ENCODE measurements at places on chromosomes 16 and 17.
A peak's percentile ranks its signal among the peaks of the same experiment; 100 is the strongest.

DNA sequence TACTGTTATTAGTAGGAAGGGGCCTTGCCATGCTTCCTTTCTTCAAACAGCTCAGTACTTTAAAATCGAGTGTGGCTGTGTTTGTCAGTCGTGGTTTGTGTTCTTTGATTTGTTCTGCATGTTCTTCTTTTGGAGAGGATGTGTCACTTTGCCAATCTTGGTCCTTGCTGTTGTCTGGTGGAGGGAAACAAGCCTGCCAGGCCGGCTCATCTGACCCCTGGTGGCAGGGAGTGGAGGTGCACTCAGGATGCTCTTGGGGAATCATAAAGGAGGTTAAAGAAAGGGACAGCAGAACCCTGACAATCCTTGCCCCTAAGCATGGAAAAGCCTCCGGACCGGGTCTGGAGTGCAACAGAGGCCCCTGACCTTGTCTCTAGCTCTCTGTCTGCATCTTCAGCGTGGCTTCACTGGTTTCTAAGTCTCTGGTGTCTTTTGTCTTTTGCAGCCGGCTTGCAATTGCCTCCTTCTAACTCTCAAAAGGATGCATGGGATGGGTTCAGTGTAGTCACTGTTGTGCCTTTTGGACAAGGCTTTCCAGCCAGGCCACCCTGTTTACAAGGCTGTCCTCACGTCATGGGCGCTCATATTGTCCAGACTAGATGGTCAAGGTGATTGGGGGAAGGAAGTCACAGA is 135.8 kb downstream of the WWOX start:
- peak; percentile 39 for DNase-seq

GRCh38 chr17:50850640-50851039 is 15.3 kb downstream of the WFIKKN2 start:
- no peak for DNase-seq

GRCh38 chr16:59478838-59479237 is 744.7 kb upstream of the GOT2 start:
- DNase-seq: no peak

- DNase-seq: no peak
Observed at GRCh38 chr17:17156511-17156910, 49.6 kb downstream of the PLD6 start.

DNA sequence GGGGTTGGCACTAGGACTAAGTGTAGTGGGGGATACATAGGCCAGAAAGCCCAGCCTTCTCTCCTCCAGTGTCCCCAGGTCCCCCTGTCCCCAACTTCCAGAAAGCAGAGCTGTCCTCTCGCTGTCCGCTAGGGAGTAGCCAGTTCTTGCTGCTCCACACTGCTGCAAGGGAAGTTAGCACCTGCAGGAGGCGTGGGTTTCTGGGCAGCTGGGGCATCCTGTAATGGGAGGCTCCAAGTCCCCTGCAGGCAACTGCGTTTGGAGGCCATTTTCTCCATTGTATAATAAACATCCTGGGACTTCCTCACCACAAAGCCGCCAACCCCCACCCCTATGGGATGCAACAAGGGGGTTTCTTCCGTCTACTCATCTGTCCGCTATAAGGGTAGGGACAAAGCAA is 1.7 kb downstream of the RPRML start:
- DNase-seq: no peak

GRCh38 chr16:11603331-11603750 is 16.6 kb upstream of the LITAF start:
- DNase-seq: no peak

- DNase-seq: no peak
Observed at GRCh38 chr16:13120557-13120956, 219.2 kb downstream of the SHISA9 start.

DNA sequence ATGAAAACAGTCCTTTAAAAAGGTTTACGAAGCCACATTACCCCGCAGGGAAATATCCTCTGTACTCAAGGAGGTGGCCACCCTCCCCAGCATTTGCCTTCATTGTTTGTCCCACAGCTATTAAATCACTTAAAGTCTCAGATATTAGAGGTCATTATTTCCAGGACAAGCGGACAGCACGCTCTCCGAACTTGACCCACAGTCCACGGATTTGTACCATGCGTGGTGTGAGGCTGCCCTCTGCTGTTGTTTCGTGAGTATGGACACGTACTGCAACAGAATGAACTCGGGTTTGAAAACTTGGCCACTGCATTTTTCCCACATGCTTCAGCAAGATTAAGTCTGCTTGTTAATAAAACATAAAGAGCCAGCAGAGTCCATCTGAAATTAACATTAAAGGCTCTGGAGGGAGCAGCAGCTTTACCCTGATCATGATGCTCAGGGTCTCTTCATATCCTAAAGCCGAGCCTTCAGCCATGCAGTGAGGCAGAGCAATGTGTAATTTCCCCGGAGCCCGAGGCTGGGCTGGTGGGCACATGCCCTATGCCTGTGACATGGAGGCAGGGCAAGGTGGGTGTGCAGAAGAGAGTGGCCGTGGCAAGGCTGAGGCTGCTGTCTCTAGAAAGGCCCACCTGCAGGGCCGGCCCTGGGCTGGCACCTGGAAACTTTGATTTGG is 19.7 kb downstream of the MEAK7 start:
- DNase-seq: no peak

GRCh38 chr16:65771707-65772106 is 594.8 kb upstream of the CDH5 start:
- no peak for DNase-seq

DNA sequence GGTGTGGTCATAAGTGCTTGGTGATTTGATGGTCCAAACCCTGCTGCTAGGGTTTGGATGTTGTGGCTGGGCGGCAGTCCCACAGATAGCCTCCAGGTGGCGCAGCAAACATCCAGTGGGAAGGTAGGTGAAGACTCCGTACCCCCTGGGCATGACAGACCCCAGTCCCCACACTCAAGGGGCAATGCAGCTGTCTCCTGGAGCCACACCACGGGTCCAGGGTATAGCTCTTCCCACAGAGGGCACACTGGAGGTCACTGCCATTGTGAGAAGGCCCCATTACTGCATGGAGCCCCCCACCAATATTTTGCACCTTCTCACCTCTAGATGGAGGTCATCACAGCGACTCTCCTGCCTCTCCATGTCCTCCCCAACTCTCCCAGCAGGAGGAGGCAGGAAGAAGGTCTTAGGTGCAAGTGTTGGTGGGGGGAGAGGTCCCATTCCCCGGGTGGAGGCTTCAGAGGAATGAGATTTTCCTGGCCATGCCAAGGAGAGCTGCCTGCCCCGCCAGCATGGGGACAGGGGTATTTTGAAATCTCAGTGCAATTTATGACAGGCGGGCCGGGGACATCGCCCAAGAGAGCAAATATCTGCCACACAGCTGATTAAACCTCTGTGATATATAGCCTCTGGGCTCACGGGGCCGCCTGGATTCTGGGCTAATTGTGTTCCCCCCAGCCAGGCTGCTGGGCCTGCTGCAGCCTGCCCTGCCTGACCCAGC is 17.1 kb upstream of the C17orf113 start:
- peak; percentile 59 for DNase-seq

DNA sequence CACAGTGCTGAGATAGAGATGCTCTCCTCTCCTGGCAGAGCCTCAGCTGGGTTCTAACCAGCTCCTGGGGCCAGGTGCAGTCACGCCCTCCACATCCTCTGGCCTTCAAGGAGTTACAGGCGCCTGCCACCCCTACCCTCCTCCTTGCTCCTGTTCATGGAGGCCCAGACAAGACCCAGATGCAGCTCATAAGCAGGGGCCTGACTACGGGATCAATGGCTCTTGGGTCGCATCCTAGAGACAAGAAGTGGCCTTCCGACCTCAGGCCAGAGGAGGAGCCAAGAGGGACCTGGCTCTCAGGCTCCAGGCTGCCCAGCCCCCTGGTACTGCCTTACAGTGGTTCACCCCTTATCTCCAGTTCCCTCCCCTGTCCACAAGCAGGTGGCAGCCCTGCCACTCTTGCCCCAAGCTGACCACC is 23.0 kb downstream of the ARHGAP27 start:
- no peak for DNase-seq
